ENCODE measurements at places on chromosomes 2 and 18. TPM values are rescaled to one million over a fixed set of nuclear protein-coding genes. Genes with fewer than 3 reads are reported as not detected.

Gene FANCL
- 33.1 TPM for total RNA-seq

DNA sequence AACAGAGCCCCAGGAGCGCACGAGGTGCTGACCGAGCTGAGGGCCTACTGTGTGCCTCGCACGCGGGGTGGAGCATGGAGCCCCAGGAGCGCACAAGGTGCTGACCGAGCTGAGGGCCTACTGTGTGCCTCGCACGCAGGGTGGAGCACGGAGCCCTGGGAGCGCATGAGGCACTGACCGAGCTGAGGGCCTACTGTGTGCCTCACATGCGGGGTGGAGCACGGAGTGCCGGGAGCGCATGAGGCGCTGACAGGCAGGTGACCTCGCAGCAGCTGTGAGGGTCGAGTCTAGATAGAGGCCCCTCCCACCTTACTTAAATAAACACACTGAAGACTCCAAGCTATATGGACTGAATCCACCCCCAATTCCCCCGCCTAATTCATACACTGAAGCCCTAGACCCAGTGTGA, 60.3 kb downstream of the EIPR1 start:
- no peak for DNase-seq
- peaks cover 7% of the 10 kb centered on the region for H3K4me1 ChIP-seq
- no peak overlapping the region for H3K4me3 ChIP-seq

GRCh38 chr2:48993576-48993975, 160.7 kb downstream of the FSHR start:
- H3K36me3 ChIP-seq, result no peaks in the 10 kb centered on the region
- DNase-seq, result no peak
- H3K27me3 ChIP-seq, result no peaks in the 10 kb centered on the region
- H3K4me3 ChIP-seq, result no peak overlapping the region

Gene STRADB
- total RNA-seq, result 19.8 TPM

DNA sequence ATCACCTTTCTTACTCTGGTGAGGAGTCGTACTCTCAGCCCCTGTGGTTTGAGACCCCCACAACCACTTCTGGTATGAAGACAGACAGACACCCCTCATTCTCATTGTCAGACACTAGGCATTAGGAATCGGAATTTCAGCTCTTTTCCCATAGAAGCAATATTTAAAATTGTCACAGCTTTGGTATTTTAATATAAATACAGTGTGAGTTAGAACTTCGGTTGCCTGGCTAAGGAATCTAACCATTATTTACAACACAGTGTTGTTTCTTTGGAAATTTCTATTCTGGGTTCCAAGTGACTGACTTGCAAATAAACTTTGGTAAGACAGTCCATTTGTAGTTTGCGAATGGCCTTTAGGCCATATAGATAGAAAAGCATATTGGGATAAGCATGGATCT, 318.1 kb downstream of the PARD3B start:
- H3K4me1 ChIP-seq, result no peaks in the 10 kb centered on the region
- no peaks in the 10 kb centered on the region for H3K27me3 ChIP-seq
- H3K27ac ChIP-seq, result no peak overlapping the region
- no peaks in the 10 kb centered on the region for H3K36me3 ChIP-seq

GRCh38 chr2:233061591-233062450, 1.7 kb downstream of the INPP5D start:
- H3K4me1 ChIP-seq, result no peaks in the 10 kb centered on the region
- no peak overlapping the region for H3K27ac ChIP-seq
- H3K36me3 ChIP-seq, result no peaks in the 10 kb centered on the region
- H3K4me3 ChIP-seq, result no peak overlapping the region

GRCh38 chr2:165141601-165142354, 62.1 kb downstream of the SCN3A start:
- no peak overlapping the region for H3K4me3 ChIP-seq
- no peaks in the 10 kb centered on the region for H3K27me3 ChIP-seq
- no peaks in the 10 kb centered on the region for H3K4me1 ChIP-seq
- H3K27ac ChIP-seq, result no peak overlapping the region

GRCh38 chr2:218961229-218961628, 1.8 kb downstream of the CDK5R2 start:
- peaks cover 64% of the 10 kb centered on the region for H3K27me3 ChIP-seq
- peaks cover 28% of the 10 kb centered on the region for H3K4me1 ChIP-seq
- peak overlapping the region; percentile 42 for H3K4me3 ChIP-seq
- DNase-seq, result no peak

Gene DLGAP1
- total RNA-seq, result 9.0 TPM

DNA sequence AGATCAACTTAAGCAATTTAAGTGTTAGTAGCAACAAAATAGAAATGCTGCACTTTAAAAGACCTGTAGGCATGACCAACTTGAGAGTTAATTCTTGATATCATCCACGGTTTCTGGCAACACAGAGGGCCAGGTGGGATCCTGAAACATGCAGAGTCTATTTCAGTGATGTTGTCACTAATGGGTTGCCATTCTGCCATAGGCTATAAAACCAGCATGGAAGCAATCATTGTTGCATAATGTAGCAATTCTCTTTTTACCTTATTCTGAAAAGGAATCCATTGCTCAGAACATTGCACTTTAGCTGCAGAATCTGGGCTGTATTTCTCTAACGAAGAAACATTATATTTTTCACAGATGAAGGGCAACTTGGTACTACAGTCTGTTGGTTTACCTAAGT, 53.9 kb upstream of the CD302 start:
- H3K27ac ChIP-seq, result no peak overlapping the region
- no peaks in the 10 kb centered on the region for H3K27me3 ChIP-seq
- no peak for DNase-seq

DNA sequence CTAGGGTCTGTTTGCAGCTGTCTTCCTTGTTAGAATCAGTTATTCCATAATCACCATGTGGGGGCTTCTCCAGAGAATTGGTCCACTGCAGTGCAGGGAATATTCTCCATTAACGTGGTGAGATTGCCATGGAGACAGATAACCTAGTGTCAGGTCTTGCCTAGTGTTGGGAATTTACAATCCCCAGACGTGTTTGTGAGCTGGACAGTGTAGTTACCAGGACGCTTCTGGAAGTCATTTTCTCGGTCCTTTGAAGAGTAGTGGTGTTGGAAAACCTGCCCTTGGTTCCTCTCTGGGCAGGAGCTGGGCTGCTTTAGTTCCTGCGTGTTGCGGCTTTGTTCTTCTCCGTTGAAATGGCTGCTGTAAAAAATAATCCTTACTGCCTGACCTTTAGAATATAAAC, 68.8 kb upstream of the LYPD6B start:
- H3K36me3 ChIP-seq, result no peaks in the 10 kb centered on the region
- no peak for DNase-seq
- no peaks in the 10 kb centered on the region for H3K4me1 ChIP-seq
- H3K4me3 ChIP-seq, result no peak overlapping the region

Measured in Calu3 (cell line).